ENCODE measurements at places on chromosomes 1 and 21.

GRCh38 chr1:212496682-212497081 lies 64.0 kb downstream of the NENF start:
- DNase-seq, result no peak

DNA sequence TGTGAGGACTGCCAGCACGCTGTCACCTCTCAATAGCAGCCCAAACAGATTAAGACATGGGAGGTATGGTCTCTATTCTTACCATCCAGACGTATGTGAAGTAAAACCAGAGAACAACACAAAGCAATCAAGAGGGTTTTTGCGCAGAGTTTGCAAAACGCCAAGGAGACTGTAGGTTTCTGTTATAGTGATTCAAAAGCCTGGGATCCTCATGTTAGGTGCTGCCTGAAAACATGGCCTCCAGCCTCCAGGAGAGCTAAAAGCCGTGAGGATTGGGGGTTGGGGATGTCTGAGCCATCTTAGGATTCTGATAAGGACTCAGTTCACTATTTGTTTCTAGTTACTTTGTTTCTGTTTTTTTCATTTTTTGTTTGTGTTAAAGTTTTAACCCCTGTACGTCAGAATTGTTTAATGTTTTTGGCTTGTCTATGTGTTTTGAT lies 4.2 kb upstream of the CCT8 start:
- DNase-seq, result peak; percentile 39

DNA sequence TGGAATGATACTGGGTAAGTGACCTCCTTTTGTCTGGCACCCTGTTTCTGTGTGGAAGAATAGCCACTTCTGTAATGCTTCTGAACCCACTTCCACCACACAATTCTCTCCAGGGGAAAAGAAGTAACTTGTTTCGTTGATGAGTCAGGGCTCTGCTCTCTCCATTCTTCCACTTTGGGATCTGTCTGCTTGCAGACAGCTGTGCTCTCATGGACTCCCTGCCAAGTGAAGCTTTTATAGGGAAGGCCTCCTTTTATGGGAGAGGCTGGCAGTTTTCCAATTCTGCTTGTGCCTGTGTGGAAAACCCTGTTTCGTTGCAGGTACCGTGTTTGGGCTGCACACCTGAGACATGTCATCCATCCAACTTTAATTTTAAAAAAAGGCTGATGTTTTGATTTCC lies 130.7 kb downstream of the GIPC2 start:
- DNase-seq, result no peak

- no peak for DNase-seq
Measured at GRCh38 chr1:50148142-50148923, 39.6 kb downstream of the ELAVL4 start.

DNA sequence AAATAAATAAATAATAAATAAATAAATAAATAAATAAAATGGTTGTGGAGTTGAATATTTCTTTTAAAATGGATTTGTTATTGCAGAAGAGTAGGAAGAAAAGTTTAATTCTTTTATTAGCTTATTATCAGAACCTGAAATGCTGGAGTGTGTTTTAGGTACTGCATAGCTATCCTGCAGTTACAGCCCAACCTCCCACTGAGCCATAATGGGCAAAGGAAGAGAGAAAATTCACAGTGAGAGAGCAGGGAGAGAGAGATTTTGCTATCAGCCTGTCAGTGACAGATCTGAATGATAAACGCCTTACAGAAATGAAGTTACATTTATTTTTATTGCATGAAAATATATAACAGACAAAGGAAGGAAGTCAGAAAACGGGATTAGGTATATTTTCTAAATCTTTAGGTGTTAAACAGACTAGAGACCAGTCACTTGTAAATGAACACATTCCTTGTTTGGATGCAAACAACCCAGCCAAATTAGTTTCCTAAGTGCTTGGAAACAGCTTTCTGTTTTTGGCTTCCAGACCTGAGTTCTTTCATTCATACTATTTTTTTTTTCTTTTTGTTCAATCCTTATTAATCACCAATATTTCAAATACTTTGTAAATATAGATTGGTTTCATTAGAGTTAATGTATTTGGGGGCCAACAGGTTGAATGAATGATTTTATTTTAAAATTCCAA lies 425.3 kb downstream of the USP25 start:
- no peak for DNase-seq

GRCh38 chr1:174112489-174113162 lies 46.7 kb upstream of the RABGAP1L start:
- DNase-seq, result no peak

DNA sequence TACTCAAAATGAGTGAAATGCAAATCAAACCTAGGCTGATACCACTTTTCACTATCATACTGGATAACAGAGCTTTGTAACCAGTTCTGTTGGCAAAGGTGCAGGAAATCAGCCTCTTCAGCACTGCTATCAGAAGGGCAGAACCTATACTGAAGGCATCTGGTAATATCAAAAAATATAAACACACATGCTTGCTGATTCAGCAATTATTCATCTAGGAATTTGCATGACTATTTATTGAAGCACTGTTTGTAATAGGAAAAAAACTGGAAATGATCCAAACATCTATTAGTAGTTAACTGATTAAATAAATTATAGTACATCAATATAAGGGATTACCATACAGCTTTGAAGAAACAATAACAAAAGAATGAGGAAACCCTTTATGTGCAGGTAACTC lies 21.4 kb downstream of the ARHGAP29 start:
- no peak for DNase-seq

GRCh38 chr1:207959141-207959825 lies 48.4 kb upstream of the CD34 start:
- DNase-seq, result no peak

GRCh38 chr1:214934045-214934444 lies 148.5 kb upstream of the KCNK2 start:
- DNase-seq, result no peak

GRCh38 chr1:184210862-184211261 lies 159.3 kb downstream of the TSEN15 start:
- no peak for DNase-seq

GRCh38 chr1:110034451-110035235 lies at the start of gene STRIP1:
TSS of gene STRIP1 (plus strand) at chr1:110034624. CDS start at chr1:110034638, 14 bp downstream.
- DNase-seq, result peak; percentile 97

- DNase-seq, result no peak
Measured at GRCh38 chr1:21909286-21909759, 27.8 kb downstream of the HSPG2 start.

GRCh38 chr1:1950940-1951339 lies 31.9 kb upstream of the TMEM52 start:
- DNase-seq, result no peak

- no peak for DNase-seq
Measured at GRCh38 chr1:201945157-201945556, 1.2 kb downstream of the LMOD1 start.

DNA sequence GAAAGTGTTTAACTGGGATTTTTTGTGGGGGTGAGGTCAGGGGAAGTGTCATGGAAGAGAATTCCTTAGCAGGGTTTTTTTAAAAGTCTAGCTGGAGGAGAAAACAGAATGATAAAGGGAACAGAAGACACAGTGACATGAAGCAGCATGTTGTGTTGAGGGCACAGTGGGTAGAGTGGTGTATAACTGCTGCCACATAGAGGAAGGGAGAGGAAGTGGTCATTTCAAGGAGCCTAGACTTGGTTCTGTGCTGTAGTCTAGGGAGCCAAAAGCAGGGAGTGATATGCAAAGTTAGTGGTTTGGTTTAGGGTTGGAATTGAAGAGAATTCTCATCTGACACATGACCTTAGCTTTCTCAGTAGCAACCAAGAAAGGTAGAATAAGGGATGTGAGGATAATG lies 10.2 kb downstream of the EEIG2 start:
- DNase-seq, result peak; percentile 63

- DNase-seq, result no peak
Measured at GRCh38 chr1:181366910-181367309, 116.4 kb upstream of the CACNA1E start.

GRCh38 chr1:87155170-87155569 lies 173.5 kb upstream of the LMO4 start:
- no peak for DNase-seq

GRCh38 chr1:70387507-70387906 lies 23.6 kb upstream of the CTH start:
- DNase-seq, result no peak
